Bronchus fibroblast of lung (primary cell): ENCODE measurements at places on chromosomes 4 and X. TPM values are rescaled to one million over a fixed set of nuclear protein-coding genes. Genes with fewer than 3 reads are reported as not detected.

Gene PCYT1B
- 2.5 and 3.2 TPM in 2 replicates for total RNA-seq

Gene DGKK
- not detected in 2 replicates for total RNA-seq

Gene OTOP1
- total RNA-seq = not detected in 2 replicates

Gene MGARP
- total RNA-seq = 7.1 and 11.3 TPM in 2 replicates

Gene CT47A1
- not detected in 2 replicates for total RNA-seq
